ENCODE measurements at places on chromosomes 1 and 21. TPM values are rescaled to one million over a fixed set of nuclear protein-coding genes. Genes with fewer than 3 reads are reported as not detected.

Gene MSH4
- 0.13 TPM for total RNA-seq

DNA sequence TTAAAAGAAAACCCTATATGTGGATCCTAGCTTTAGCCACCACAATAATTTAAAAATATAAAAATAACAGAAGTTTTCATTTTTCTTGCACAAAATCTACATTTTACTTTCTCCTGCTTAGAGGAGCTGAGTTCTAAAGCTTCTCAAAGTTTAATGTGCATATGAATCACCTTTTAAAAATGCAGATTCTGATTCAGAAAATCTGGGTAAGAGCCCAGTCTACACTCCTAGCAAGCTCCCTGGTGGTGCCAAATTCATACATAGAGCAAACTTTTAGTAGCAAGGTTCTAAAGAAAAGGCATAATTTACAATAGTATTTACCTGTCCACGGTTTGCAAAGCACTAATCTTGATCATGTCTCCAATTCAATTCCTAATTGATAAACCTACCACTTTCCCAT, 19.3 kb downstream of the RSBN1 start:
- no peak for DNase-seq

Gene TLCD4
- total RNA-seq: 0.04 TPM

DNA sequence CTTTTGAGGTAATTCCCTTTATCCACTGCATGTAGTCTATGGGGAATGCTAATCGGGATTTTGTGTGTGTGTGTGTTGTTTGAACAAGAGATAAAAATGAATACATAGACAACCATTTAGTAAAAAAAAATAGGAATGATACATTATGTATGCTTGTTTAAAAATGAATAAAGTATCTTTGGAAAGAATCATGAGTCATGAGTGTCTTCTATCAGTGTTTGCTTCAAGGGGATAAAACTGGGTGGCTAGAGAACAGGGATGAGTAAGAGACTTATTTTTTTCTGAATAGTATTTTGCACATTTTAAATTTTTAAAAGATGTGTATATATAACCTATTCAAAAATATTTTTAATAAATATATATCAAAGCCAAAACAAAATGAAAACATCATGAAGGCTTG, 839.4 kb upstream of the ADGRL4 start:
- DNase-seq: no peak

DNA sequence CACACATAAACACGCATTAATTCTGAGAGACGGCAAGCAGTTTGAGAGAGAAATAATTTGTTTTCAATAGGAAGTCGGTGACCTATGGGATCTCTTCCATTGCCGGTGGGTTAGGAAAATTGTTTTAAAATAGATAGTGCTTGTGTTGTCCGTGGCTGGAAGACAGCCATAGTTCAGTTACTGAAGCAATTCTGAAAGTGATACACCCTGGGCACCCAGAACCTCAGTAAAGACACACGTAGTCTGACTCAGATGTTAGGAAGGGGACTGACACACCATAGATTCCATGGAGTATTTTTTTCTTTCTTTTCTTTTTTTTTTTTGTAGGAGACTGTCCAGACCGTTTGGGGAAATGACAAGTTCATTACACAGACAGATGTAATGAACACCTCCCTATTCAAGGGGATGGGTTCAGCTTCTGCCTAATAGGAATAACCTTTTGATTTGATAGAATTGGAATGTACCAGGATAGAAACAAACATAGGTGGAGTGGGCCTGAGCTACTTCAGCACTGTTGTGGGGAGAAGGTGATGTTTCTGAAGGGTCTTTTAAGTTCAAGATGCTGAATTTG, 1.6 kb downstream of the C1orf21 start:
- no peak for DNase-seq

DNA sequence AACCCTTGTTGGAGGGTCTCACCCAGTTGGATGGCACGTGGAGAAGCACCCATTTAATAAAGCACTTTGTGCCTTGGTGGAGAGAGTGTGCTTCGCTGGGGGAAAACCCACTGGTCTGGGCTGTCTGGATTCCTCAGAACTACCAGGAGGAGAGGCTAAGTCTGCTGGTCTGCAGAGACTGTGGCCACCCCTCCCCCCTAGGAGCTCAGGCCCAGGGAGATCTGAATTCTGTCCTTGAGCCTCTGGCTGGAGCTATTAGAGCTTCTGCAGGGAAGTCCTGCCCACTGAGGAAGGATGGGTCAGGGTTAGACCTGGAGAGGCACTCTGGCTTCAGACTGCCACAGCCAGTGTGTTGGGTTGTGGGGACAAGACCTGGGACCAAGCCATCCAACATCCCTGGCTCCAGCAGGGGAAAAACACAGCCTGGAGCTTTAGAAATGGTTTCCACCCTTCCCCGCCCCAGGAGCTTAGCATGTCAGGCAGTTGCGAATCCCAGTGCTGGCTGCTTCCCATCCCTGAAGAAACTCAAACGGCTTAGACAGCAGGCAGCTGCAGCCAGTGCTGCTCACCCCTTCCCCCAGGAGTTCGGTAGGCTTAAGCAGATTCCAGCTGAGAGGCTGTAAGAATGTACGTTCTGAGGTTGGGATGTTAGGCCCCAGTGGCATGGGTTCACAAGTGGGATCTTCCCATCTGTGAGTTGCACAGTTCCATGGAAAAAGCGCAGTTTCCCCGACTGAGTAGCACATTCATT, 288.3 kb downstream of the TGFB2 start:
- no peak for DNase-seq

GRCh38 chr1:45002650-45003645, 8.2 kb downstream of the HECTD3 start:
- no peak for DNase-seq

Gene CAMK1G
- total RNA-seq: not detected

DNA sequence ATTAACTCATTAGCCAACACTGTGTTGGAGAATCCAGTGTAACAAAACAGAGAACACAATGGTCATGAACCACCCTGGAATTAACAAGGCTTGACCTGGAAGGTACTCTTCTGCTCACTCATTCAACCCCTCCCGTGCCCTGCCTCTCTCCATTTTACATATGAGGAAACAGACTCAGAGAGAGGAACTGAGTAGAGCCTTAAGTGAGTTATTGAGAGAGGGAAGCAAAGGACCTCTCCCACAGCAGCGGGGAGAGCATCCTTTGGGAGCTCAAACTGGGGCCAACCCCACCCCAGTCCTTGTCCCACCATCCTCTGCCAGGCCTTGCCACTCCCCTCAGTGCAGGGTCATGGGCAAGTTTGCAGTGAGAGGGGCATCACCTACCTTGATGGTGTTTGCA, 1.4 kb downstream of the S100A12 start:
- DNase-seq: no peak

Gene KRTAP19-7
- total RNA-seq: not detected

GRCh38 chr1:29303201-29304024, 67.1 kb downstream of the PTPRU start:
- DNase-seq: no peak

- DNase-seq: no peak
Observed at GRCh38 chr1:88519156-88519555, 164.9 kb upstream of the PKN2 start.

GRCh38 chr1:176696109-176696508, 233.1 kb downstream of the PAPPA2 start:
- DNase-seq: no peak

GRCh38 chr21:25837533-25838265, 102.9 kb downstream of the GABPA start:
- DNase-seq: peak; percentile 10

DNA sequence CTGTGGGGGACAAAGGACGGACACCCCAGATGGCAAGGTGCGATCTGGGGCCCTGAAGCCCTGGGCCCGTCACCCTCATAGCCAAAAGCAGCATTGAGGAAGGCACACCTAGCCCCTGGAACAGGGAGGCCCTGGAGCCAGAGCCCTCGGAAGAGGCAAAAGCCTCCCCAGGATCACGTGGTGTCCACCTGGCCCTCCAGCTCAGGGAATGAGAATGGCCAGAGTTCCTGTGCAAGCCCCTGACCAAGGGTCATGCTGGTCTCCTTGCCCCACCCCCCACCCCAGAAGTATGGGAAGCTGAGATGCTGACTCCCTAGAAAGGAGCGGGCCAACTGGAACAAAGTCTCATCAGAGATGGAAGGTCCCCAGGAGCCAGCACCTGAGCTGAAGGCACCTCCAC, 1.0 kb upstream of the PDZK1IP1 start:
- DNase-seq: no peak

DNA sequence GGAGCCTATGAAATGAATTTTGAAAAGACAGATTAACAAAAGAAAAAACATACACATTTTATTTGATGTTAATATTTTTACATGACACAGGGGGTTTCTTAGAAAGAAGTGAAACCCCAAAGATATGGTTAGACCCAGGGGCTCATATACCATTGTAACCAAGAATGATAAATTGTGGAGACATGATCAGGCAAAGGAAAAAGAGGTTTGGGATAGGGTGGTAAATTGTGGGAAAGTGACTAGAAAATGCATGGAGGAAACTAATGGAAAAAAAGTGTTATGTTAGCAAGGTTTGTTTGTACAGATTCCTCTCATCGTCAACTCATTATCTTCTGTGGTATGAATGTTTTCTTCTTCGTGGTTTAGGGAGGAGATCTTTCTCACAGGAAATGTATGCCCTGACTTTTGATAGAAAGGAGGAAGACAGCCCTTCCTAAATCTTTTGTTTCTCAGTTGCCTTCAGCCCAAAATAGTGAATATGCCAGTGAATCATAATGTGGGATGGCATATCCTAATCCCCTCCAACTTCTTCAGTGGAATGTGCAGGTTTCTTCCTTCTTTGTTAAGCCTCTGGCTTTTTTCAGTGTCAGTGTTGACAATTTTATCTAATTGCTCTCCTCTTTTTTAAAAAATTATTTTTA, 140.4 kb upstream of the UBE2U start:
- DNase-seq: no peak

Gene RIPPLY3
- total RNA-seq: not detected

Gene HSF2BP
- 0.53 TPM for total RNA-seq

GRCh38 chr1:6205849-6206519, at the start of gene RNF207:
RNF207 (plus strand) TSS chr1:6206119; CDS start chr1:6206536, 417 bp downstream.
- DNase-seq: no peak

GRCh38 chr21:42545745-42546144, 32.1 kb downstream of the SLC37A1 start:
- DNase-seq: no peak

GRCh38 chr1:25747046-25747719, 52.8 kb upstream of the SELENON start:
- DNase-seq: no peak

- DNase-seq: no peak
Observed at GRCh38 chr1:208475951-208476845, 232.0 kb upstream of the PLXNA2 start.

- no peak for DNase-seq
Observed at GRCh38 chr1:3685222-3685621, 32.9 kb downstream of the TP73 start.

Gene ZSWIM5
- total RNA-seq: 0.46 TPM

- DNase-seq: peak; percentile 74
Observed at GRCh38 chr1:155970531-155971167, 7.7 kb downstream of the ARHGEF2 start.

Gene FCRL4
- total RNA-seq: not detected

DNA sequence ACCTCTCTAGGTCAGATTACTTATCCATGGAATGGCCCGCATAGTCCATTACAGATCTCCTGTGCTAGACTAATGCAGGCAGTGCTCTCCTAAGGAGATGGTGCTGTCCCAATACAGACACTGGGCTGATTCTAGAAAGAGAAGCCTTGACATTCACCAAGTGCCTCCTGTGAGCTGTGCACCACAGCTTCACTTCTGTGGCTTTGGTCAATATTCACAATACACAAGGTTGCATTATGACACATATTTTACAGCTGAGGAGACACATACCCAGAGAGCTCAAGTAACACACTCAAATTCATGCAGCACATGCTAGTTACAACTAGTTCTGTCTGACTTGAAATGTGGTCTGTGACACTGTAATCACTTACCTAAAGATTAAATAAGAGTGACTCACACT, 59.4 kb upstream of the LRRC8B start:
- DNase-seq: no peak

Gene ANGPTL1
- not detected for total RNA-seq

- no peak for DNase-seq
Observed at GRCh38 chr1:243421784-243422183, 165.9 kb downstream of the SDCCAG8 start.

Gene TSPEAR
- not detected for total RNA-seq

GRCh38 chr1:62997884-62998283, 214.0 kb downstream of the ATG4C start:
- DNase-seq: no peak

DNA sequence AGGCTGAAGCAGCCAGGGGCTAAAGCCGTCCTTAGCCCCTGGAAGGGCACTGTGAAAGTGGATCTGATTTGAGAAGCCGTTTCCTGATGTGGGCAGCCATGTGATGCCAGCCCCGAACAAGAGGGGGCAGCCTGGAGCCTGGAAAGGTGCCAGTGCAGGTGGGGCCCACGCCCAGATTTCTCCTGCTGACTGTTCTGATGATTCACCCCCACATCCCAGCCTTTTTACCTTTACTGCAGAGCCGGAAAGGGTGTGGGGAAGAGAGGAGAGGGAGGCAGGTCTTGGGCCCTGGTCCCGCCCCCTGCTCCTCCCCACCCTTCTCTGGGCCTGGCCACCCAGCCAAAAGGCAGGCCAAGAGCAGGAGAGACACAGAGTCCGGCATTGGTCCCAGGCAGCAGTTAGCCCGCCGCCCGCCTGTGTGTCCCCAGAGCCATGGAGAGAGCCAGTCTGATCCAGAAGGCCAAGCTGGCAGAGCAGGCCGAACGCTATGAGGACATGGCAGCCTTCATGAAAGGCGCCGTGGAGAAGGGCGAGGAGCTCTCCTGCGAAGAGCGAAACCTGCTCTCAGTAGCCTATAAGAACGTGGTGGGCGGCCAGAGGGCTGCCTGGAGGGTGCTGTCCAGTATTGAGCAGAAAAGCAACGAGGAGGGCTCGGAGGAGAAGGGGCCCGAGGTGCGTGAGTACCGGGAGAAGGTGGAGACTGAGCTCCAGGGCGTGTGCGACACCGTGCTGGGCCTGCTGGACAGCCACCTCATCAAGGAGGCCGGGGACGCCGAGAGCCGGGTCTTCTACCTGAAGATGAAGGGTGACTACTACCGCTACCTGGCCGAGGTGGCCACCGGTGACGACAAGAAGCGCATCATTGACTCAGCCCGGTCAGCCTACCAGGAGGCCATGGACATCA, at the start of gene SFN:
Gene SFN (plus strand): TSS at position 369 of the 904 bp plus-strand sequence. CDS start 64 bp downstream, at position 433.
- DNase-seq: no peak

Gene CLDN17
- total RNA-seq: not detected
